Activated CD4-positive, alpha-beta T cell treated with anti-CD3 and anti-CD28 coated beads, Interleukin-2, amount 50 U/mL, for 24 hours (primary cell): ENCODE measurements at places on chromosomes 2 and 18.

DNA sequence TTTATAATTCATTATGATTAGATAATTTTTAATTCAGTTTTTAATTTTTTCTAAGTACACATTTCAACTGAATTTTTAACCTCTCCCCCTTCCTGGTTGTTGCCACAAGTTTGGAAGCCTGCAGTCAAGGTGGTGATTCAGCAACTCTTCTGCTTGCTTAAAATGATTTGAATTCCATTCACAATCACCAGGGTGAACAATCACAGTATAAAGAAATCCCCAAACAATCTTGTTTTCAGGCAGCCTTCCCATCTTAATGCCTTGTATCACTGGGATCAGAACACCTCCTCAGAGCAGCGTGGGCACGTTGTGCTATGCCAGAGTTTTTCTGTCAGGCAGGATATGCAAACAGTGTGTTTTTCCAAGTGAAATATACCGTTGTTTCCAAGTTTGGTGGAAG is 46.7 kb upstream of the BARD1 start:
- DNase-seq, result no peak

- no peak for DNase-seq
Measured at GRCh38 chr2:149765003-149765402, 177.4 kb upstream of the MMADHC start.

- no peak for DNase-seq
Measured at GRCh38 chr2:101356521-101356920, 30.8 kb downstream of the CREG2 start.

DNA sequence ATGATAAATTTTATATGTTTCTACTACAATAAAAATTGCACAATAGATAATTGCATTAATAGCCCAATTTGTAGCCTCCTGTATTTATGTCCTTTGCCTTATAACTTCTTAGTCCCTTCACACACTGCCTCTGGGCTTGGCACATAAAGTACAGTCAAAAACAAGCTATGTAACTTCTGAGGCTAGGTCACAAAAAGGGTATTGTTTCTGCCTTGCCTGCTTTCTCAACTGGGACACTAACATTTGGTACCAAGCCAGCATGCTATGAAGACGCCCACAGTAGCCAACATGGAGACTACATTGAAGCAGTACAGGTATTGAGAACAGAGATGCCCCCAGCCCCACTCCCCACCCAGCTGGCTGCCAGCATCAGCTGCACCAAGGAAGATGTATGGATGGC is 5.4 kb upstream of the SLC3A1 start:
- no peak for DNase-seq

- DNase-seq, result no peak
Measured at GRCh38 chr2:182280118-182280517, 146.7 kb downstream of the PDE1A start.

GRCh38 chr2:62396880-62397279 is 109.1 kb downstream of the TMEM17 start:
- no peak for DNase-seq

DNA sequence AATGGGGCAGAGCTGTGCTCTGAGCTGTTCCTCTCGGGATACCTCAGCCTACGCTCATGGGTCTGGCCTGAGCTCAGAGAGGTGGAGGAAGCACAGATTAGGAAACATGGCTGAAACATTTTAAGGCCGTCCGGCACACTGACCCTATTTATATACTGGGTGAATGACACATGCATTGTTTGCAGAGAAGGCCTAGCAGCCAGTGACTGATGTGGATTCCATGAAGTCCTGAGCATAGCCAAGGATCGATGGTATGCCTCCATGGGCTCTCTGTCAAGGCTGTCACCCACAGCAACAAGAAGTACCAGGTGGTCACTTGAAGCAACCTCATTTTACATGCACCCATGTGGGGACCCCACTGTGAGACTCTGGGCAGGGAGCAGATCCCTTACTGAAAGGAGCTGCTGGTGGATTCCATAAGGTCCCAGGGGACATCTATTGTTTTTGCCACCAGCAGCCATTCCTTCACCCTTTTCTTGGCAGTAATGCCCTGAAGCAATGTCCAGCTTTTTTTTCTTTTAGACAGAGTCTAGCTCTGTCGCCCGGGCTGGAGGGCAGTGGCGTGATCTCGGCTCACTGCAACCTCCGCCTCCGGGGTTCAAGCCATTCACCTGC is 8.4 kb downstream of the PTMA start:
- no peak for DNase-seq

DNA sequence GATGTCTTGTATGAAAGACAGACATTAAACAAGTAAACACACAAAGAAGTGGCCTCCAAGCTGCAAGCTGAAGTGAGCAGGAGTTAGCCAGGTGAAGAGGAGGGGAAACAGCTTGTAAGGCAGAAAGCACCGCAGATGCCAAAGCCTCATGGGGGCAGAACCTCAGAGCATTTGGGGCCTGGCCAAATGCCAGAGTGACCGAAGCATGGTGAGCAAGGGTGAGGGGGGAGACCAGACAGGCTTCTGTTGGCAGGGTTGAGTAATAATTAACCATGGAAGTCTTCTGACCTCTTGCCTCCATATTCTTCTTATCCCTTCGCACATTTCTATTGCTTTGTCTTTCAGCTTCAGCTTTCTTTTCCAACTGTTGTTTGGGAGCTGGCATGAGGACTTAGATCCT is 5.6 kb downstream of the QPCT start:
- no peak for DNase-seq

DNA sequence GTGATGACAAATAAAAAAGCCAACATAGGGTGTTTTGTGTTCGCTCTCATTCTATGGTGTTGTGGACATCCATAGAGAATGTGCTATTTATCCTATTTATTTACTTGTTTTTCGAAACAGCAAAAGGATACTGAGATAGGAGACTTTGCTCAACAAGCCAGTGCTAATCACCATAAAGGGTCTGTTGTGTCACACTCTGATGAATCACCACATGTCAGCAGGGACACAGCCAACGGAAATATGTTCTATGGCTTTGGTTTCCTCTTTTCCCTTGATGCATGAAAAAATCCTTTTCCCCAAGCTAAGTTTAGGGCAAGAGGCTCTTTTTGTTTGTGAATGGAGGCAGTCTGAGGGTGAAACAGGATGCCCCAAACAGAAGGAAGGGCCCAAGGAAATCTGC is 154.3 kb downstream of the RNF152 start:
- no peak for DNase-seq

- no peak for DNase-seq
Measured at GRCh38 chr2:104875262-104875661, 21.3 kb downstream of the POU3F3 start.

GRCh38 chr2:238777369-238778067 is 70.4 kb upstream of the TWIST2 start:
- no peak for DNase-seq

GRCh38 chr2:44100351-44100750 is 68.3 kb upstream of the PPM1B start:
- DNase-seq, result no peak

- no peak for DNase-seq
Measured at GRCh38 chr2:8615252-8615575, 66.6 kb upstream of the ID2 start.

- no peak for DNase-seq
Measured at GRCh38 chr2:157789933-157790511, 86.1 kb downstream of the ACVR1 start.

DNA sequence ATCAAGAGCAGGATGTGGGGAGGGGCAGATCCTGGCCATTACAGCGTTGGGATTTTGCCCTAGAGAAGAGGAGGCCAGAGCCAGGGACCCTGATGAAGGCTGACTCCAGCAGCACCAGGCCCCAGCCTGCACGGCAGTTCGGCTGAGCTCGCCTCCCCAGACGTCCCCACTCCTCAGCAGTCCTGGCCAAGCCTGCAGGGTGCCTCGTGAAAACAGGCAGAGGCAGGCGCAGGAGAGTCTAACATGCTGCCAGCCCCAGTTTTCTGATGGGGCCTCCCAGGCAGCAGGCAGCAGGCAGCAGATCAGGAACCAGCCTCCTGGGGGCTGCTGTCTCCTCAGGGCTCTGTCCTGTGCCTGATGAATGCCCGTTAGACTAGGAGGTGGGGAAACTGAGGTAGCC is 19.7 kb upstream of the GLI2 start:
- no peak for DNase-seq

DNA sequence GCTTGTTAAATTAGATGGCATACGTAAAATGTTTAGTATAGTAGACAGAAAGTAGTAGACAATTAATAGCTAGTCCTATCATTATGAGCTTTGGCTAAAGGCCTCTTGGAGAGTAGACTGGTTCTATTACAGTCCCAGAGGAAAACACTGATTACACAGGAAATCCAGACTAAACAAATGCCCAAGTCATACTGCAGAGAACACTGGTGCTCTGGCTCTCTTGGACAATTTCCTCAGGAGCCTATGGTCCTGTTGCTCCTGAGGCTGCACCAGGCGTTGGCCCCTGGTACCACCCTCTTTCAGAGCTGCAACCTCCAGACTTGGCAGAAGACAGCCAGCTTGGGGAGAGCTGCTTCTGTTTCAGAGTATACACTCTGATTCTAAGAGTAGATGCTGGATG is 41.8 kb downstream of the STAT1 start:
- DNase-seq, result no peak

GRCh38 chr2:232491139-232491780 is 3.6 kb upstream of the ECEL1 start:
- DNase-seq, result no peak

- no peak for DNase-seq
Measured at GRCh38 chr2:122096761-122097160, 341.3 kb downstream of the TSN start.
